Stimulated activated CD8-positive, alpha-beta memory T cell treated with anti-CD3 and anti-CD28 coated beads, Interleukin-7, amount 100 ng/mL, for 1 hour (primary cell): ENCODE measurements at places on chromosomes 2 and 18.

GRCh38 chr18:79302120-79302519 is 93.6 kb upstream of the NFATC1 start:
- DNase-seq: no peak

- DNase-seq: no peak
Measured at GRCh38 chr2:19736191-19736831, 165.5 kb downstream of the TTC32 start.

GRCh38 chr2:101205521-101206479 is 46.9 kb upstream of the CNOT11 start:
- DNase-seq: no peak

GRCh38 chr18:31970617-31971016 is 27.7 kb upstream of the TRAPPC8 start:
- no peak for DNase-seq

DNA sequence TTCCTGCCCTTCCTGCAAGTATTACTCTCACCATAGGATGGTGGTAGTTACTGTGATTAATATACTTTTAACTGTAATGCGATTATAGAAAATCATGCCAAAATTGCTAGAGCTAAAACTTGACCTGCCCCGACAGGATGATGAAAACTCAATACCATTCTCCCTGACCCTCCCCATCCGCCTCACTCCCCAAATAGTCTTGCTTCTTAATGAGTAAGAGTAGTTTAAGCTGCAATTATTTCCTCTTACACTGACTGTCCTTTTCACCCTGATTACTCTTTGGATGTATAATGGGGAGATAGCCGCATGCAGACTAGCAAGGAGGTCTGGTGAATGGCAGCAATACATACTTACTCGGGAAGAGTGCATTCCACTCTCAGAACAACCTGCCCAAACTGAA is 269.6 kb upstream of the SIX3 start:
- no peak for DNase-seq

- DNase-seq: no peak
Measured at GRCh38 chr2:196123679-196124373, 47.6 kb downstream of the STK17B start.

- DNase-seq: no peak
Measured at GRCh38 chr2:105391058-105391627, 7.7 kb downstream of the FHL2 start.

DNA sequence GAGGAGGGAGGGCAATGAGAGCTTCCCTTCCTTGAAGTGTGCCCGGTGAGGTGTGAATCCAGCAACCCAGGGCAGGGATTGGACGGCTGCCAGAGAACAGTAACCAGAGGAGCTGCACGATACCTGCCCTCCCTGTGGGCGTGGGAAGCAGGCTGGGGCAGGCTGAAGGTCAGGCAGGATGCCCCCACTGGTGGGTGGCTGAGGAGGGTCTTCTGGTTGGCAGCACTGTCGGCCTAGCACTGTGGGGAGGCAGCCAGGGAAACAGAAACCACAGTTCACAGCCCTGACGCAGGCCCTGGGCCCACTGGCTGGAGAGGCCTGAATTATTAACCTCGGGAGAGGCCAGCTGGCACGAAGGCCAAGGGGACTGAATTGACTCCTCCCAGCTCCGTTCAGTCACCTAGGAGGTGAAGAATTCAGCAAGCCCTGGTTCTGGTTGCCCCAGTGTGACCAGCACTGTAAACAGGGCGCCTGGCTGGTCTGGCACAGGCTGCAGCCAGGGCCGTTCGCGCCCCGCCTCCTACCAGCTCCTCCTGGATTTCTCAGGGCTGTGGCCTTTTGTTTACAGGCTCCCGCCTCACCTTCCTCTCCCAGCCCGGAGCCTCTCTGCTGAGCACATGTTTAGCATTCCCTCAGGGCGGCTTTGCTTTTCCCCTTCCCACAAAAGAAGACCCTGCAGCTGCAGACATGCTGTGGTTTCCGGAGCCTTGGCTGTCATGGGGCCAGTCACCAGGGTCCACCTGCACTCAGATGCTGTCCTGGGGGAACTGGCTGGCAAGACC is 97.8 kb downstream of the B3GNT2 start:
- no peak for DNase-seq

GRCh38 chr2:234203135-234203984 is 152.9 kb downstream of the SPP2 start:
- no peak for DNase-seq

DNA sequence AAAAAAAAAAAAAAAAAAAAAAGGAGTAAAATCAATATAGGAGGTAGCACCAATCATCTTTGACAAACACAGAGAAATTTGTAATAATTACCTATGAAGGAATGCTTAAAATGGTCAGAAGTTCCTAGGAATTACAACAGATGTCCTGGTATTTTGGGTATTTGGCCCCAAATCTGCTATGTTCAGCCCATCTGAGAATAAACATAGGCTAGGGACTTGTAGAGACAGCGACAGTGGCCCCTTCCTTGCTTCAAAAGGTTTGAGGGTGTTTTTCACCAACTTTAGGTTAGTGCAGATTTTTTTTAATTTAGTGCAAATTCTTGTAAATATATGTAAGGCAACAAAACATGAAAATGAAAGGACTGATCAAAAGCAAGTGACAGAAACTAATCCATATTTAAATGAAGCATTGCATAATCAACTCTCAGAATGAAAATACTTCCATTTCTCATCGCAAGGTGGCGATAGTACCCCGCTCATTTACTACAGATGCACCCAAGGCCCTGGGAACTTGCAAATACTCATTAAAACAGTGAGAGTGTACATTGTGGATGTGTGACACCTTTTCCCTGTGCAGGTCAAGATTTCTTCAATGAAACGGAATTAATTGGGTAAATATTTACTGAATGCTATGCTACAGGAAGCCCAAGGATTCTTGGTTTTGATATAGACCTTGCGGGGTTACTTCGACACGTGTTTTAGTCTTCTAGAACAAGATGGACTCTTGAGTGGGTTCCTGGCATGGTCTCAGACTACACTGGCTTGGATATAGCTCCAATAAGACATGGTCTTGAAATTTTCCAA is 44.6 kb downstream of the FAM124B start:
- peak; percentile 21 for DNase-seq

- DNase-seq: no peak
Measured at GRCh38 chr2:222998459-222998858, 53.5 kb upstream of the KCNE4 start.

- no peak for DNase-seq
Measured at GRCh38 chr2:69535817-69536241, 98.6 kb upstream of the NFU1 start.

DNA sequence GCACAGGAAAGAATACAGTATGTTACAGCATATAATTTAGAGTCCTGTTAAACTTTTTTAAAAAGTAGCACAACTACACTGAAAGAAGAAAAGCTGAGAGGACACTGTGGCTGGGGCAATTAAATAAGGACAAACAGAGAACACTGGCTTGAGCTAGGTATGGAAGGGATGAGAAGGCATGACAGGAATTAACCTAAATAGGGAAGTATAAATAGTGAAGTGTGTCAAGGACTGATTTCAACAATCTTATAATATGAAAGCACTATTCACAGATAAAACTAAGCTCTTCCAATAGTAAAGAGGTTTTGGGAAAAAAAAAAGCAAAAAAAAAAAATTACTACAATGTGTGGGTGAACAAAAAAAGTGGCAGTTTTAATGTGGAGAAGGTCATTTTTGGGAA is 45.5 kb downstream of the PPP3R1 start:
- no peak for DNase-seq

GRCh38 chr2:72793798-72794440 is 31.9 kb downstream of the EXOC6B start:
- no peak for DNase-seq

DNA sequence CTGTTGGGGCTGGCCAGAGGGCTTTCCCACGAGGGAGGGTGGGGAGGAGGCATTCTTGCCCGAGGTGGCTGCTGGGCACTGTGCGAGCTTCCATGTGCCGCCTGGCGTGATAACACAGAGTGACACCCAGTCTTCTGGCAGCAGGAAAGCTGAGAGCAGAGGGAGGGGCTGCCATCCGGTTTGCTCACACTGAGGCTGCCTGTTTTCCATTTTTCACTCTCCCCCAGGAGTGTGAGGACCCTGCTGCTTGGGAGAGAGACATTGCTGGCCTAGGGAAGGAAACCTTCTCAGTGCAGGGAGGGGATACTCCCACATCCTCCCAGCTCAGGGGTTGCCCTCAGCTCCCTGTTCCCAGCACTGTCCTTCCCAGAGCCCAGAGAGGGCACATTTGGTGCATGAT is 73.1 kb downstream of the INHBB start:
- DNase-seq: no peak

- DNase-seq: no peak
Measured at GRCh38 chr2:20013126-20013849, 820 bp upstream of the MATN3 start.

- DNase-seq: no peak
Measured at GRCh38 chr2:43407935-43408334, 181.5 kb upstream of the ZFP36L2 start.

- DNase-seq: no peak
Measured at GRCh38 chr18:48884306-48884705, 66.5 kb downstream of the SMAD7 start.

- DNase-seq: no peak
Measured at GRCh38 chr2:31202833-31203232, 14.5 kb downstream of the CAPN14 start.

DNA sequence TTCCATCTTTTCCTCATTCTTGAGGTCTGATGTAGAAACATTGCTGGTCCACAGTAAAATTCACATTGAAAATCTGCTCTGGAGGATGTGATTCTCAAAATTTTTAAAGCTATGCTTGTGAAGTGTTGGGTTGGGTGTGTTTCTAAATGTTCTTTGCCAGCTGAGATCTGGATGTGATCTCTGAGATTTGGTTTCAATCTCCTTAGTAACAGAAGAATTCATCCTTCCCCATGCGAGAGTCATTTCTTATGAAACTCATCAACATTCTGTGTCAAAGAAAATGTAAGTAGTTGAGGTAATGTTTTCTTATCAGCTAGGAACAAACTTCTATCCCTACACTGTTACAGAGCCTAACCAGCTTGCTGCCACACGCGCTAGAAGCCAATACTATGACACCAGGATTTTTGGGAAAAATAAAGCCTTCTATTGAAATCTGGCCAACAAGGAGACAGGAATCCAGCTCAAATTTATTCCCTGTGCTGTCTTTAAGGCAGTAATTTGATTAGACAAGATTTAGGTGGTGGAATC is 134.9 kb downstream of the PTH2R start:
- DNase-seq: no peak

DNA sequence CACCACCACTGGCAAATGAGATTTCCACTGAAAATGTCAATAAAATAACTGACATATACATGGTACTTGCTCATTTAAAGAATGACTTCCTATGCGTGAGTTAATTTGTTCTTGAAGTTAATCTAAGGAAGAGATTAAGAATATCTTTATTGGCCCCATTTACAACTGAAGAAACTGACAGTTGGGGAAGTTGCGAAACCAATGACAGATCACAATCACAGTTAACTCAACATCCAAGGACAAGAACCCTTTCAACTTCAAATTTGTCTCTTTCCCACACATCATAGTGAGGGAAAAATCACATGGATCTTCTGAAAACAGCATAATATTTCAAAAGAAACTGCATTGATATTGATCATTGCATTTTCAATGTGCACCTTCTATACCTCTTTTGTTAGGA is 565.4 kb downstream of the IRS1 start:
- DNase-seq: no peak
